Activated T-cell treated with anti-CD3 and anti-CD28 coated beads, Interleukin-2, amount 50 U/mL, for 1 hour (primary cell): ENCODE measurements at places on chromosomes 6 and 20.

- no peak for DNase-seq
Measured at GRCh38 chr20:23279836-23280235, 70.8 kb upstream of the NXT1 start.

GRCh38 chr6:33053230-33053629, 20.2 kb downstream of the HLA-DPA1 start:
- DNase-seq = no peak

GRCh38 chr6:10341605-10342004, 73.3 kb downstream of the TFAP2A start:
- no peak for DNase-seq

GRCh38 chr20:37627767-37628130, 66.1 kb upstream of the CTNNBL1 start:
- DNase-seq = no peak

GRCh38 chr6:12345694-12346058, 55.5 kb downstream of the EDN1 start:
- no peak for DNase-seq

GRCh38 chr20:58651559-58651945, 469 bp downstream of the STX16 start:
- no peak for DNase-seq

GRCh38 chr6:39041072-39041471, 7.5 kb upstream of the GLP1R start:
- DNase-seq = no peak

DNA sequence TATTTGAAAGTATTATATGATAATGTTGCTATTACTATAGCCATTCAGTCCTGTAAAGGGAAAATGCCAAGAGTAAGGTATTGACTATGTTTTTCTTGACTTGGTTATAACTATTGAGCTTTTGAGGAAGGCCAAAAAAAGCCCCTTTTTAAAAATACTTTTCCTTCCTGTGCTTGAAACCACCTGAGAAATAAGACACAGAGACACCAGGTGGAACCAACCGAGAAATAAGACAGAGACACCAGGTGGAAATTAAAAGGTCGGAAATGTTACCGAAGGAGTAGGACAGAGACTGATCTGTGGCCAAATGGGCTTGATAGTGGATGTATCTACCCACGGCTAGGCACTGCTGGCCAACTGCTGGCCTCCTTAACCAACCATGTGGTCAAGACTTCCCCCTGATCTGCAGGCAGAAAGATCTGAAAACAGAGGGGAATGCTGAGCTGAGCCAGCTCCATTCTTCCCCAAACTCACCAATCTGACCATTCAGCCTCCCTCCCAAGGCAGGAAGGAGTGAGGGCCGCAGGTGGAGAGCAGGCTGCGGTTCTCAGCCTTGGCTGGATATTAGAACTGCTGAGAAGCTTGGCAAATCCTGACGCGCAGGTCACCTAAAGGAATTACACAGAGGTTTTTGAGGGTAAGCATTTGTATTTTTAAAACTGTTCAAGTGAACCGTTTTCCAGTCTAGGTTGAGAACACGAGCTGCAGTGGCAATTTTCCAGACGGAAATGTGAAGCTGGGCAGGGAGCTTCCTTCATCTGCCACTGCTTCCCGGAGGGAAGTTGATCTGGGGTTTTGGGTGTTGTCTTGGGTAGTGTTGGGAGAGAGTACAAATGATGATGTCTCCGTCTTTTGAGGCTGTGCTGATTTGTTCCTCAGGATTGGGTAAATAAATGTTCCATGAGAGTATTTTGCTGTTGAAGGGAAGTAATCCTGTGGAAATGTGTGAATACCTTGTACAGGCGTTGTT, 121.7 kb upstream of the EXOC2 start:
- DNase-seq = no peak

DNA sequence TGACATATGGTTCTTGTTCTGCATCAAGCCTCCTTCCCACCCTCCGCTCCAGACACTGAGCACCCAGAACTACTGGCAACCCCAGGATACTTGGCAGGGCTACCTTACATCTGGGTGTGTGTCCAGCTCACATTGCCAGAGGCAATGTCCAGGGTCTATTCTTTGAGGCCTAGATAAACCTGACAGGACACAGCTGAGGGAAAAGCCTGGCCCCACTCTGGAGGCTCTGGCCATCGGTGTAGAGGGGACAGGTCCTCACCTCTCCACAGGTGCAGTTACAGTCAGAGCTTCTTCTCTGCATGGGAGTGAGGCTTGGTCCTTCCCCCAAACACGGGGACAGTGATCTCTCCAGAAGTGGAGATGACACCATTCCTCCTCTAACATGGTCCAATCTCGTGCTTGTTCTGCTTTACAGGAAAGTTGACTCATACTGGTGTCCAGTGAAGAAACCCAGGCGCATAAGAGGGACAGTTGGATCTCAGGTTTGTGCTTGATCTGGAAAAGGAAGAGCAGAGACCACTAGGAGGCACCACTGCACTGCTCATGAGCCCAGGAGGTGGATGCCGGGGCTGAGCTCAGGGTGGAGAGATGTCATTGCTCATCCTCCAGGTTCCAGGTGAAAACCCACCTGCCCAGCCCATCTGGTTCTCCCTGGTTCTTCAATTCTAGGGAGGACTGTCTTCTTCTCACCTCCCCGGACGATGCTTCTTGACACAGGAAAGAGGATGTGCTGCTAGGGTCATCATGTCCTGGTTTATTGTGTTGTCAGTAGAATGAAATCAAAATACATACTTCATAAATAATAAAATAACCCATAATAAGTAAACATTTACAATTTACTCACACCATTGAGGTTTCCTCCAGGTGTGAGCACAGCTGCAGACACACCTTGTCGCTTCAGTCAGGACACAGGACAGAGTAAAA, 14.7 kb downstream of the HLA-F start:
- peak; percentile 68 for DNase-seq

- DNase-seq = no peak
Measured at GRCh38 chr6:116449565-116449964, 11.6 kb upstream of the CALHM6 start.

- DNase-seq = peak; percentile 22
Measured at GRCh38 chr6:125114248-125114858, 39.2 kb upstream of the TPD52L1 start.

- DNase-seq = no peak
Measured at GRCh38 chr6:160378882-160379281, 30.7 kb downstream of the SLC22A3 start.

DNA sequence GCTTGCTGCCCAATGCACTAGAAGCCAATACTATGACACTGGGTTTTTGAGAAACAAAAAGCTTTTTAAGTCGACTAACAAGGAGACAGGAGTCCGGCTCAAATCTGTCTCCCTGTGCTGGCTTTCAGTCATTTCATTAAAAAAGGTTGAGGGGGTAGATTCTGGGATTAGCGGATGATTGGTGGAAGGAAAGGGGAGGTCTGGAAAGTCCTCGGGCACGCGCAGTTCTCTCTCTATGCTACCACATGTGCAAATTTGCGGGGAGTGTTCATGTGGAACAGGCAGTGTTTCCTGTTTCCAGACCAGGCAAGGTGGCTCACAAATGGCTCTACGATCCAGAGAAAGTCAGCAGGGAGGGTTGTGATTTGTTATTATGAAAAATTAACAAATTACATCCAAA, 89.1 kb upstream of the TOX2 start:
- no peak for DNase-seq

- no peak for DNase-seq
Measured at GRCh38 chr6:140663772-140664171, 1289.3 kb upstream of the CITED2 start.

DNA sequence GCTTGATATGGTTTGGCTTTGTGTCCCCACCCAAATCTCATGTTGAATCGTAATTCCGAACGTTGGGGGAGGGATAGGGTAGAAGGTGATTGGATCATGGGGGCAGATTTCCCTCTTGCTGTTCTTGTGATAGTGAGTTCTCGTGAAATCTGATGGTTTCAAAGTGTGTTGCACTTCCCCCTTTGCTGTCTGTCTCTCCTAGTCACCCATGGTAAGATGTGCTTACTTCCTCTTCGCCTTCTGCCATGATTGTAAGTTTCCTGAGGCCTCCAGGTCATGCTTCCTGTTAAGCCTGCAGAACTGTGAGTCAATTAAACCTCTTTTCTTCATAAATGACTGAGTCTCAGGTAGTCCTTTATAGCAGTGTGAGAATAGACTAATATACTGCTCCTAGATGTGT, 19.9 kb downstream of the PFDN4 start:
- no peak for DNase-seq

DNA sequence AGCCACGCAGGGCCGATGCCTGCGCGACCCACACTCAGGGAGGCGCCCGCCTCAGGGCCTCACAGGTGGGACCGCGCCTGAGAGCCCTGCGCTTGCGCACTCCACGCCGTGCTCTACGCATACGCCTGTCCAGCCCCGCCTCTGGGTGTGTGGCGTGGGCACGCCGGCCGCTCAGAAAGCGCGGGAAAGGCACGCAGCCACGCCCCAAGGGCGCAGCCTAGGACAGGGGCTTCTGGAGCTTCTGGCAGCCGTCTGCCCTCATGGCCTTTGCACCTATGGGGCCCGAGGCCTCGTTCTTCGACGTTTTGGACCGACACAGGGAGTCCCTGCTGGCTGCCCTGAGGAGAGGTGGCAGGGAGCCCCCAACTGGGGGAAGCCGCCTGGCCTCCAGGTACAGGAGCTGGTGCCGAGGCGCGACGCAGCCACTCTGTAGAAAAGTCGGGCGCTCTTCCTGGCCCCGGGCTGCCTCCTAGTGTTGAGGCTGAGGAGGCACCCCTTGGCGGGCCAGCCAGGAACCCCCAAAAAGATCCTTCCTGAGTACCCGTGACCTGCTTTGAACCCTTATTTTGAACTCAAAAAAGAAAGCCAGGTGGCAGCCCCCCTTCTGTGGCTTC, at the start of gene SPO11:
TSS of gene SPO11 (plus strand) at position 196 of the 614 bp plus-strand sequence. CDS start at position 261, 65 bp downstream.
- DNase-seq = no peak

DNA sequence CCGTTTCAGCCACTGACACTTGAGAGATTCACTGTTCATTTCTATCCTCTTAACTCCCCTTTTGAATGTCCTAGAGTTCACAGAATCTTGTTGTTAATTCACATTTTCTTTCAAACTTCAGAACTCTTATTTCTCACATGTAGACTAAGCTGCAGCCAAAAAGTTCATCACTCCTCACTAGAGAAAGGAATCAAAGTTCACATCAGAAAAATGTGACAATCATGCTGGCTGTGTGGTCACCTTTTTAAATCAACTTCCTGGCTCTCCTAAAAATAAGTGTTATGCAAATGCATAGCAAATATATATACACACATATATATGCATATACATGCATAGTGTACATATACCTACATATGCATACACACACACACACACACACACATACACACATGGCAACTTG, 123.0 kb downstream of the CBLN4 start:
- DNase-seq = no peak
